ENCODE measurements at places on chromosomes 5 and 9. TPM values are rescaled to one million over a fixed set of nuclear protein-coding genes. Genes with fewer than 3 reads are reported as not detected.

GRCh38 chr5:54778783-54779182 is 206.6 kb downstream of the ESM1 start:
- DNase-seq, result no peak

DNA sequence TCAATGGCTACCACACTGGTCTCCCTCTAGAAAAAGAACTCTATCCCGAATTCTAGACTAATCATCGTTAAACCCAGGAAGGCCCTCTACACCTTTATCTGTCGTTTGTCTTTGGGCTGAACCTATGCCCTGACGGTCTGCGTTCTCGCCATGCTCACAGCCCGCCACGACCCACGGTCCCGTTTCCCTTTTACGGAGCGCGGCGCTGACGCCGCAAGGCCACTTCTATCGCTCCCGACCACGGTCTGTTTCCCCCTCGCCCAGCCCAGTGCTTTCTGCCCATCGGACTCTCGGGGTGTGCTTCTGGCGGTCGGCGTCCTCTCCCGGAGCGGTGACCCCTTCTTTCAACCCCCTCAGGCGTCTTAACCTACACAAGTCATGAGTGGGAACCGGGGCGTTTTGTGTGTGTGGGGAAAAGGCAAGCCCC is 974 bp downstream of the C9orf40 start:
- DNase-seq, result no peak

DNA sequence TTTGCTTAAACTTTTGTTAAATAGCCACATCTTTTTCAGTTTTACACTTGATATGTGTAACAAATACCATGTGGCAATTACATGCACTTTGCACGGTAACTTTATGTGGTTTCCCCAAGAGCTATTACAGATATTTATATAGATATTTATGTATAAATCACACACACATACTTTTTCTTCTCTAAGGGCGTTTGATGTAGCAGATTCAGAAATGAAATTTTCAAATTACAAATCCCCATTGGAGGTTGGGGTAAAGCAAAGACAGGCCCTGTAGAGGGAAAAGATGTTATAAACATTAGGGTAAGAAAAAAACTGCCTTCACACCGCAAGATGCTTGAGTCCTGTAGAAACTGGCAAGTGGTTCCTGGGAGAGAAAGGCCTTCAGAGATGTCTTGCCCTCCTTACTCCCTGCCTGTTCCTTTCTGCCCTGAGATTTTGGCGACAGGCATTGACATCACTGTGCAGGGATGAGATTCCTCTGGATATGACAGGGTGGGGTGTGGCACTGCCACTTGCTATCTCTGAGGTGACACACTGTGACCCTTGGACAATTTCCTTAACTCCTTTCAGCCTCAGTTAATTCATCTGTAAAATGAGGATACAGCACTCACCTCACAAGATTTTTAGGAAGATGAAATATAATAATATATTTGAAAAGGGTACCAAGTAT is 177.9 kb upstream of the TUT7 start:
- no peak for DNase-seq

GRCh38 chr9:131524665-131525315 is 6.3 kb downstream of the UCK1 start:
- DNase-seq, result no peak

DNA sequence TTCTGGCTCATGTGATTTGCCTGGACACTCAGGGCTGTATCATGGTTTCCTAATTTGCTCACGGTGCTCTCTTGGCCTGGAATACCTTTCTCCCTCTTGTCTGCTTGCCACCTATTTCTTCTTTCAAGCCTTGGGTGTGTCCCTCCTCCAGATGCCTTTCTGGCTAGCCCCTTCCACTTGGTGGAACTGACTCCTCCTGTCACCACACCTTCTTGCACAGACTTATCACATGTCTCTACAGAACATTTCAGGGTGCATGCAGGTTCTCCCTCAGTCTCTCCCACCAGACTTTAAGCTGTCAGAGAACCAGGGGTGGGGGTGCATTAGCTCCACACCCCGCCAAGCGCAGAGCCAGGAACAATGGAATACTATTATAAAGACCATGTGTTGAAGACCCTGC is 1.9 kb downstream of the TBC1D2 start:
- DNase-seq, result no peak

DNA sequence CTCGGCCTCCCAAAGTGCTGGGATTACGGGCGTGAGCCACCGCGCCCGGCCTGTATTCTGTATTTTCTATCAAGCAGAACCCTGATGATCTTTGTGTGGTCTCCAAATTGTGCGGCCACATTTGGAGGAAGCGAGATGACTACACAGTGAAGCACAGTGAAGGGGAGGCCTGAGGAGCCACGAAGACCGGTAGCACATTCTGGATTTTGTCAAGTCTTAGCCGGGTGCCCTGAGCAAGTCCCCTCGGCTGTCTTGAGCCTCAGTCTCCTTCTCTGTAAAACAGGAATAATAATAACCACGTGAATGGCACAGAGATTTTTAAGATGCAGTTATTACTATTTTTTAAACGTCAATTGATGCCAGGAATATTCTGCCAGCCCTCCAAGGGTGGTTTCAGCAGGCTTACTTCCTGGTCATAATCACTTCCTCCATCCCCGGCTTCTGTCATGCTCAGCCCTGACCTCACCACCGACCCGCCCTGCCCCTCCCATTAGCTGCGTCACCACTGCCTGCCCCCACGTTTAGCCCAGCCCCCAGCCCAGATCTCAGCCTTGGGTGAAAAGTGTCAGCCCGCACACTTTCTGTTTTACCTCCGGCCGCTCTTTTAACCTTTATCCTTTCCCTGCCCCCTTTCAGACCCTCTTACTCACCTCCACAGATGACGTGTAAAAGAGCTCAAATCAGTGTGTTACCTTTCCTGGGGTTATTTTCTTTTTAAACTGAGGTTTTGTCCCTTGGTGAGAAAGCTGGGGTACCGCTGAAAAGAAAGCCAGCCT is 27.0 kb upstream of the ERGIC1 start:
- DNase-seq, result peak; percentile 81

DNA sequence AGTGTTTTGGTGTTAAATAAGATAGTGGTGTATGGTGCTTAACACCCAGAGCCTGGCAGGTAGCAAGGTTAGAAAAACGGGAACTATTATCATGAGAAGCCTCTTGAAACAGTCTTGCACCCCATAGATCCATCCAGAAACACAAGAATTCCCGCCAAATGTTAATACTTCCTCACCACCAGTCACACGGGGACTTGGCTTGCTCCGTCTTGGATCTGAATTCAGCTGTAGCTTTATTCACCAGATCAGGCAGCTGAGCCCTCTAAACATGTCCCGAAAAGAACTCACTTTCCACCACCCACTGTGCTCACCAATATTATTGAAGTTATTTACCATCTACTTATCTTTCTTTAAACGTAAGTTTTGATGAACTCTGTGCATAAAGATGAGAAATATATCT is 101.6 kb upstream of the PTPN3 start:
- no peak for DNase-seq

DNA sequence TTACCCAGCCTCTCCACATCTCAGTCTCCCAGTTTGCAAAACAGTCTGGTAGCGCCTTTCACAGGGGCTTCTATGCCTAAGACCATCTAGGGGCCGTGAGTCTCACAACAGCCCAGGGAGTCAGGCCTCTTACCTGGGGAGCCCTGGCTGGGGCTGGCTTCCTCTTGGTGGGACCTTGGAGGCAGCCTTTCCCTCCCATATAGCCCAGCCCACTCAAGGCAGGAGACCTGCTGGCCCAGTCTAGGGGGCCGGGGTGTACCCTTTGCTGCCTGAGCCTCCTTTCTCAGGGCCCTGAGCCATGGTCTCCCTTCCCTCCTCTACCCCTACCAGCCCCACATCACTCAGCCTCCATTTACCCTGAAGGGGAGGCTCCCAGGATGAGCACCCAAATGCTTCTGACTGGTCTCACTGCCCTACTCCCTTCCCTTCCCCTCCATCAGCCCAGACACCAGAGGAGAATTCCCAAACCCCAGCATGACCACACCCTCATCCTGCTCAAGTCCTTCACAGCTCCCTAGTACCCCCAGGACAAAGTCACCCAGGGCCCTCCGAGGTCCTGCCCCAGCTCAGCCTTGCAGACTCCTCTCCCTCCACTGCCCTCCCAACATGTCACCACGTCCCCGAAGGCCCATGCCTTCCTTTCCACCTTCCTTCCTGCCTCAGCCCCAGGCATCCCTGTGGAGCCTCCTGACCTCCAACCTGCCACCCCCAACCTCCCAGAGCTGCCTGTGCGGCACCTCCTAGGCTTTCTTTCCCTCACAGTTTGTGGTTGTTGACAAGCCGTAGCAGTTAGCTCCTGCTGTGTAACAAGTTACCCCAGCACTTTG is 55.3 kb downstream of the BARX1 start:
- DNase-seq, result no peak

Gene SMIM33
- 0.25 TPM for polyA plus RNA-seq

Gene CA9
- 0.74 TPM for polyA plus RNA-seq

Gene PCYOX1L
- polyA plus RNA-seq, result 15.3 TPM

Gene SLC6A3
- polyA plus RNA-seq, result not detected
